ENCODE measurements at places on chromosomes 6 and 20.

- DNase-seq: peak; percentile 61
Observed at GRCh38 chr20:37245216-37246150, 16.1 kb downstream of the GHRH start.

GRCh38 chr6:125748406-125749172, 843 bp upstream of the HEY2 start:
- peak; percentile 37 for DNase-seq

DNA sequence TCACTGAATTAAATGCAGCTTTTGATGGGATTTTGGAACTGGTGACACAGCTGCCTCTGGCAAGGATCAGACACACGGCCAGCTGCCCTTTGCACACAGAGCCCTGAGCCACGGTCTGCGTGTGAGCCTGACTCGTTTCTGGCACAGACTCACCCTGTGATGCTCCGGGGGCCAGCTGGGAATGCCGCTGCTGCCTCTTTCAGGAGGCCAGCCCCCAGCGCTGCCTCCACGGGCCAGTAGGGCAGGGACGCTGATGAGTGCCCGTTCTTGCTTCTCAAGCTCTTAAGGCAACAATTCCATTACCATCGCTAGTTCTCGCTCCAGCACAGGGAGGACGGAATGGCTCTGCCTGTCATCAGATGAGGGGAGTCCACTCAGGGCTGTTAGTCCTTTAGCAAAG, 61.6 kb downstream of the IRF4 start:
- DNase-seq: peak; percentile 79

DNA sequence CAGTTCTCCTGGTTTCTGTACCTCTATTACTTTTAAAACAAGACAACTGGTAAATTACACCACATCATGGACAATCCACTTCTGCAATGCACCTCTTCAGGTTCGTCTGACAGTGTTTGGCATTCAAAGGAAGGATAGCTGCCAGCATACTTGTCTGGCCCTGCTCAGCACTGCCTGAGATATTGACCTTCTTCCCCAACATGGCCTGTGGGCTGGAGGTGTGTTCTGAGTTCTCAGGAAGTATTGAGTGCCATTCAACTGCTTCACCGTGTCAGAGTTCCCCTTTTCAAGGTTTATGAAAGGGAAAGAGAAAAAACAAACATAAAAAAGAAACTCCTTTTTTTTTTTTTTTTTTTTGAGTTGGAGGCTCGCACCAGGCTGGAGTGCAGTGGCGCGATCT, 267.9 kb upstream of the SASH1 start:
- DNase-seq: no peak

GRCh38 chr20:37205130-37205529, 25.8 kb upstream of the MROH8 start:
- DNase-seq: no peak

DNA sequence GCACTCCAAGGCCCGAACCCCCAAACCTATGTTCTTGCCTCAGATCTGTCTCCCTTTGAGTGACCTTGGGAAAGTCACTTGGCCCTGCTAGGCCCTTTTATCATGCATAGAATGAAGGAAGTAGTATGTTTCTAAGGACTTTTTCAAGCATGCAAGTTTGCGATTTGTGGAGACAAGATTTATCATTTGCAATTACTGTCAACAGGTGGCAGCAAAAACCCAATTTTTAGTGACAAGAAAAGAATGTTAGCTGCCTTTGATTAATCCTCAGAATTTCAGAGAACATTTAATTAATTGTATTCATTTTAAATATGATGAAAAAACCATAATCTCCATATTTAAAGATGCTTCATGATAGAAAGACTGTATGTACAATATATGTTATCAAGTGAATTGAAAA, 28.3 kb upstream of the PREP start:
- peak; percentile 17 for DNase-seq

GRCh38 chr20:7327810-7328209, 560.3 kb downstream of the BMP2 start:
- no peak for DNase-seq

DNA sequence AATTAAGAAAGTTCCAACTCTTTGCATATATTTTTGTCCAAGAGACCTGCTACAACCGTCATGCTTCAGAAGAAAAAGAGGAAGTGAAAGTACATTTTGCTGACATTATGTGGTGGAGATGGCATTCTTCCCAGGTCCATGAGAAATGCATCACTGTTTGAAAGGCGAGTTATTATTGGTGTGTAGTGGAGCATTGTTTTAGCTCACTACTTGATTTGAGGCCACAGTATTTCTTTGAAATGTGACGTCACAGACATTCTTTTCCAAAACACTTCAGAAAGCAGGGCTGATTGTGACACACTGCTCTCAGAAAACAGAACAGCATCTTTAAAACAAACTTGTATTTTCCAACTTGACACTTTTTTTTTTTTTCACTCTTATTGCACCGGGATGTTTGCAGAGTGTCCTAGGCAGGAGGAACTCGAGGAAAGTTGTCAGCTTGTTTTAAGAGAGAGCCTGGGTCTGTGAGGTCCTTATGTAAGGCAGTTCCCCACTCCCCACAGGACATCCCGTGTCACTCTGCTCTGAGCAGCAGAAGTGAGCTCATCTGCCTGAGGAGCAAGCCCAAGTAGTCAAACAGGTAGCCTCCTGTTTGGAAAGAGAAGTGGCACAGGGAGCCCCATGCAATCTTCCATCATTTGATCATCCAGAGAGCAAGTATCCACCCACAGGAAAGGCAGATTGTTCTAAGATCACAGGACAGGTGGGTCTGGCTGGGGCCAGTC, 1.1 kb downstream of the SPTLC3 start:
- no peak for DNase-seq

GRCh38 chr6:113649276-113649675, 207.9 kb upstream of the MARCKS start:
- DNase-seq: no peak

GRCh38 chr6:128208078-128208477, 307.2 kb upstream of the THEMIS start:
- DNase-seq: no peak

GRCh38 chr20:61800359-61801064, 265.2 kb downstream of the TAF4 start:
- no peak for DNase-seq

- DNase-seq: no peak
Observed at GRCh38 chr6:53530780-53531386, 14.0 kb downstream of the GCLC start.

DNA sequence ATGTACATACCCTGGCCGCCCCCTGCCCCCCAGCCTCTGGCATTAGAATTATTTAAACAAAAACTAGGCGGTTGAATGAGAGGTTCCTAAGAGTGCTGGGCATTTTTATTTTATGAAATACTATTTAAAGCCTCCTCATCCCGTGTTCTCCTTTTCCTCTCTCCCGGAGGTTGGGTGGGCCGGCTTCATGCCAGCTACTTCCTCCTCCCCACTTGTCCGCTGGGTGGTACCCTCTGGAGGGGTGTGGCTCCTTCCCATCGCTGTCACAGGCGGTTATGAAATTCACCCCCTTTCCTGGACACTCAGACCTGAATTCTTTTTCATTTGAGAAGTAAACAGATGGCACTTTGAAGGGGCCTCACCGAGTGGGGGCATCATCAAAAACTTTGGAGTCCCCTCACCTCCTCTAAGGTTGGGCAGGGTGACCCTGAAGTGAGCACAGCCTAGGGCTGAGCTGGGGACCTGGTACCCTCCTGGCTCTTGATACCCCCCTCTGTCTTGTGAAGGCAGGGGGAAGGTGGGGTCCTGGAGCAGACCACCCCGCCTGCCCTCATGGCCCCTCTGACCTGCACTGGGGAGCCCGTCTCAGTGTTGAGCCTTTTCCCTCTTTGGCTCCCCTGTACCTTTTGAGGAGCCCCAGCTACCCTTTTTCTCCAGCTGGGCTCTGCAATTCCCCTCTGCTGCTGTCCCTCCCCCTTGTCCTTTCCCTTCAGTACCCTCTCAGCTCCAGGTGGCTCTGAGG, 7.6 kb downstream of the CDKN1A start:
- no peak for DNase-seq

- DNase-seq: no peak
Observed at GRCh38 chr6:56282391-56282790, 35.0 kb upstream of the COL21A1 start.

DNA sequence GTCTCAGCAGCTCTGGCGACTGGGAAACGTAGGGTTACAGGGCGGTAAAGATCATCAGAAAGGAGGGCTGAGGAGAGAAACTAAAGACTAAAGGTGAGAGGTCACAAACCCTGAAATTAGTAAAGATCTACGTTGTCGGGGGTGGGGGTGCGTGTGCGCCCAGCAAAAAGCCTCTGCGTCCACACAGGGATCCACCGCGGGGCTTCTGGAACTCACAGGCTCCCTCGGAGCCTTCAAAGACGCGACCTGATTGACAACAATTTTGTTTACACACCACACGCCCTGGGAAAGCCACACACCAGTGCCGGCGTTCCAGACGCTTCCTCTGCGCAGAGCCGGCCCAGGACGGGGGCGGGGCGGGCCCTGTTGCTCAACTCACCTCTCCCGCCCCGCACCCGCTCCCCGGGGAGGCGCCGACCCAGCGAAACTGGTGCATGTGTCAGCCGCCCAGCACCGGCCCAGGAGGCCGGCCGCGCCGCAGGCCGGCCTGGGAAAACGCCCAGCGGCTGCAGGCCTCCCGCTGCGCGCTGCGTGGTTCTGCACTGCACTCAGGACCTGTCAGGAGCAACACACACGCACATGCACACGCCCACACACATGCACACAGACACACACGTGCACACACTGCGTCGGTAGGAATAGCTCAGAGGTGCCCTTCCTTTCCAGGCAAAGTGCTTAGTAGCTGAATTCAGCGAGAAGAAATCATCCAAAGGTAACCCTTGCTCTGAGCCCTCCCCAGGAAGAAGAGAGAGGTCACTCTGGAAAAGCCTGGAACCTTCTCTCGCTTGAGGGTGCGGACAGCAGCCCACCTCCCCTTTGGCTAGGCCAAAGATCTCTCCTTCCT, 57.2 kb upstream of the ARID1B start:
- no peak for DNase-seq

GRCh38 chr6:124993327-124993726, 31.1 kb downstream of the RNF217 start:
- DNase-seq: no peak

DNA sequence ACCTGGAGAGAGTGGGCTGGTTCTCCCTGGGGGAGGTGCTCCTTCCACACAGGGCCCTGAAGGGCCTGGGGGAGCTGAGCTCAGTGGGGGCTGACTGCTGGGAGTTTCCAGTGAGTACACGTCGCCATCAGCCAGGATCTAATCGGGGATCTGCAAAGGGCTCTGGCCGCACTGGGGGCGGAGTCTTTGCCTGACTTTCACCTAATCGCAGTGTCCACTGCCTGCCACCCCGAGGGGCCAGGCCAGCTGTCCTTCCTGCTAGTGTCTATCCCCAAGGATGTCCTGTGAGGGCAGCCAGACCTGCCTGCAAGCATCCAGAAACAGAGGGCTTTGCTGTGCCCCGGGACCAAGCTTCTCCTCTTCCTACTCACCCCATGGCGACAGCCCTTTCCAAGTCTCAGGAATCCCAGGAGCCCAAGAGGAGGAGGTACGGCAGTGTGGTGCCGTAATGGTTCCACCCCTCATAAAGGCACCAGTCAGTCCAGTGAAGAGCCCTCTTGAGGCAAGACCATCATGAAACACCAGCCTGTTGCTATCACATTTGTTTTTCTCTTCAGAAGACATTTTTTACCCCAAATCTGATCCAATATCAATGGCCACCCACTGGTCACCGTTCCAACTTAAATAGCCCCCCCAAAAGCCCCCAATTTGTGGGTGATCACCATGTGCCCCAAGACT, 243.1 kb upstream of the ECI2 start:
- DNase-seq: no peak

DNA sequence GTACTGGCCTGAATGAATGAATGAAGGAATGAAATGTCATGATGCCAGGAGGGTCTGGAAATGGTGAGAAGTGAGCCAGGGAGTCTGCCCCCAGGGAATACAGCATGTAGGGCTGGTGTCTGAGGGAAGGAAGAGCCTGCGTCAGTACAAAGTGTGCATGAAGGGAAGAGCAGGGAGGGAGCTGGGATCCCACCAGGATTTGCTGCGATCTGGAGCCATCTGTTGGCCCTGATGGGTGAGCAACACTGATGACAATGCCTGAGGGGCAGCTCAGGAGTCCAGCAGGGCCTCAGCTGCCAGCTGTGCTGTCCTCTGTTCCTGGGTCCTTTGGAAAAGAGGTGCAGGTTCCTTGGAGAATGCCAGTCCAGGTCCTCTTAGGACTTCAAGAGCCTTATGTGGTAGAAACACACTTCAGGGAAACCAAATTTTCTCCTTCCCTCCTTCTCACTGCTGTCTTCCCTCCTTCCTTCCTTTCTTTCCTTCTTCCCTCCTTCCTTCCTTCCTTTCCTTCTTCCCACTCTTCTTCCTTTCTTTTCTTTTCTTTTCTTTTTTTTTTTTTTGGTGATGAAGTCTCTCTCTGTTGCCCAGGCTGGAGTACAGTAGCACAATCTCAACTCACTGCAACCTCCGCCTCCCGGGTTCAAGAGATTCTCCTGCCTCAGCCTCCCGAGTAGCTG, 11.5 kb downstream of the BPI start:
- DNase-seq: no peak

- DNase-seq: no peak
Observed at GRCh38 chr6:56073761-56074160, 173.6 kb downstream of the COL21A1 start.

DNA sequence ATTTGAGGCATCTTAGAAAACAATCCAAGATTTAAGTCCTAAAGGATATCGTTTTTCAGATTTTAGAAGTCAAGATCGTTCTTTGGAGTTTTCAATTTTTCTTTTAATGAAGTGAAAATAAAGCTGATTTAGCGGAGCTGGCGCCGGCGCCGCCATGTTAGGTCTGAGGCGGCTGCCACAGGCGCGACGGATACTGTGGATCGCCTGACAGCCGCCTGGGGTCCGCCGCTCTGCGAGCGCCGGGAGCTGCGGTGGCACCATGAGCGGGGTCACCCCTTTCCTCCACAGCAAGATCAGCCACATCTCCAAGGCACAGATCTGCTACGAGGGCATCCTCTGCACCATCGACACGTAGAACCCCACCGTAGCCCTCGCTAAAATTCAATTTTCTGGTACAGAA, 247.2 kb downstream of the GJA1 start:
- DNase-seq: no peak

GRCh38 chr6:7108964-7109836, 1.4 kb downstream of the RREB1 start:
- DNase-seq: peak; percentile 41

DNA sequence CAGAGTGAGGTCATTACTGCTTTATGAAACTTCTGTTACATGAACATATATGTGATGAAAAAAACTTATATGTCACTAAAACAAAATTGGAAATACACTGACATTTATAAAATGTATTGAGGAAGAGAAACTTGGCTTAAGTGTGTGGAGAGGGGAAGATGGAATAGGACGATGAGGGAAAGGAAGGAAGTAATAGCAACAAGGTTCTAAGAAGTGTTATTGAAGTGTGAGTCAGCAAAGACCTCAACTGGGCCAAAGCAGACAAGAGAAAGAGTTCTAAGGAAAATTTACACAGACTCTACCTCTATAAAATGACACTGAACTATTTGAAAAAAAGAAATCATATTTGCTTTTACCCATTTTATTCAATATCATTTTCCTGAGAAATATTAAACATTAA, 38.3 kb downstream of the SNX3 start:
- no peak for DNase-seq

GRCh38 chr6:56424064-56424463, 176.7 kb upstream of the COL21A1 start:
- no peak for DNase-seq

- no peak for DNase-seq
Observed at GRCh38 chr20:25160897-25161296, 34.6 kb upstream of the ENTPD6 start.

Measured in NCI-H2081 (cell line).